ENCODE measurements at places on chromosomes 1 and 21.

GRCh38 chr1:53842347-53842746 is 4.3 kb upstream of the NDC1 start:
- no peak for DNase-seq

DNA sequence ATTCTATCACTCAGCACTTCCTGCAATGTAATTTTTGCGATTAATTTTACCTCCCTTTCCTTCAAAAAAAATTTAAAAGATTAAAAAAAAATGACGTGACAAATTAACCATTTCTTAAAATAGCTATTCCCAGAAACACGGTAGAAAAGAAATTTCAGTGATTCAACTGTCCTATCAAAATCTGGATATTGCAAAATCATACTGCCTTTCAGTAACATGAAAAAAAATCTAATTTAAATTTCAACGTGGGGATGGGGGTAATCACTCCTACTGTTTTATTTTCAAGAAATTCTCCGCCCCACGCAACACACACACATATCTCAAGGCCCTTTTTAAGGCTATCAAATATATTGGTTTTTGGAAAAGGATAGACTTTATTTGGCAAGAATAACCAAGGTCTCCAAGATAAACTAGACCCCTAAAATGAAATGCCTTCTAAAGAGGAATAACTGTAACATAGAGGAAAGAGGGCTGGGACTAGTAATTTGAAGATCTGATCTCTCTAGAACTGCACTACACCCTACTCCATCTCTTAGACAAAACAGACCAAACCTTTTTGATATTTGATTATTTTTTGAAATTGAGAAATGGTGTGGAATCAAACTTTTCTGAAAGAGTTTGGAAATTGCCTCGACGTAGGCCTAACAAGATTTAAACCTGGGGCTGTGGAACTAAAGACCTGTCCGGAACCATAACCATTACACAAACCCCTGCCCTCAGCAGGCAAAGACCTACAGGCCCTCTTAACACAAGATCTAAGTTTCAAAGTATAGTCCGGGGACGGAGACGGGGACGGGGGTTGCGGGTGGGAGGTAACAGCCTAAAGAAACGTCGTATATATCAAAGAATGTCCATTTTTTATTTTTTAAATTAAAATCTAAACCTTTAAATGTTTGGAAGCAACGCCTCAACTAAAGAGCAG is 941 bp downstream of the ARNT start:
- no peak for DNase-seq

DNA sequence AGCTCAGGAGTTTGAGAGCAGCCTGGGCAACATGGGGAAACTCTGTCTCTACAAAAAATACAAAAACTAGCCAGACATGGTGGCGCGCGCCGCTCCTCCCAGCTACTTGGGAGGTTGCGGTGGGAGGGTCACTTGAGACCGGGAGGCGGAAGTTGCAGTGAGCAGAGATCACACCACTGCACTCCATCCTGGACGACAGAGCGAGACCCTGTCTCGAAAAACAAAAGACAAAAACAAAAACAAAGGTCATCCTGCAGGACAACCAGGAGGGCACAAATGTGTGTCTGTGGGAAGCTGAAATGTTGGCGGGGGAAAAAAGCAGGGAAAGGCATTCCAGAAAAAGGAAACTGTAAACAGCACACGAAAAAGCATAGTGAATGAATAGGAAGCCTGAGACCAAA is 104.1 kb upstream of the HNRNPU start:
- DNase-seq, result no peak

DNA sequence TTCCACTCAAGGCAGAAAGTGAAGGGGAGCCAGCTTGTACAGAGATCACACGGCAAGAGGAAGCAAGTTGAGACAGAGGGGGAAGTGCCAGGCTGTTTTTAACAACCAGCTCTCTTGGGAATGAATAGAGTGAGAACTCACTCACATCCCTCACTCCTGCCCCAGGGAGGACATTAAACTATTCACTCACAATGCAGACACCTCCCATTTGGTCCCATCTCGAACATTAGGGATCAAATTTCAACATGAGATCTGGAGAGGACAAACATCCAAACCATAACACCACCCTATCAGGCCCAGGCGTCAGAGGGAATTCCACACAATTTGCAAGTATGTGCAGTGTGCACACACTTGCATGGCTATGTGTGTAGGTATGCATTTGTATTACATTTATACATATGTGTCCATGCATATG is 62.7 kb downstream of the DMAP1 start:
- no peak for DNase-seq

DNA sequence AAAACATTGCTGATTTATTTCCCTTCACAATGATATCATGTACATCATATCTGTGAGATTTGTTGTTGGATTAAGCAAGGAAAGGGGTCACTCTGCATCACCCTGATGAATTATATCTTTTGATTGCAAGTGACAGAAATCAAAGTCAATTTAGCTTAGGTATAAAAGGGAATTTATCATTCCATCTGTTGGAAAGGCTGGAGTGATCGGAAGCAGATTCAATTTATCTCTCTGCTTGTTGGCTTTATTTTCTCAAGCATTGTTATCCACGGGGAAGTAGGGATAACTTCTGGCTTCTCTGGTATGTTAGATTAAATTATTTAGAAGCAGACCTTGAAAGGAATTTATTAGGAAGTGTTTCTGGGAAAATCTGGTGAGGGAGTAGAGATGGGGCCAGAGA is 226.6 kb downstream of the PTGER3 start:
- no peak for DNase-seq

DNA sequence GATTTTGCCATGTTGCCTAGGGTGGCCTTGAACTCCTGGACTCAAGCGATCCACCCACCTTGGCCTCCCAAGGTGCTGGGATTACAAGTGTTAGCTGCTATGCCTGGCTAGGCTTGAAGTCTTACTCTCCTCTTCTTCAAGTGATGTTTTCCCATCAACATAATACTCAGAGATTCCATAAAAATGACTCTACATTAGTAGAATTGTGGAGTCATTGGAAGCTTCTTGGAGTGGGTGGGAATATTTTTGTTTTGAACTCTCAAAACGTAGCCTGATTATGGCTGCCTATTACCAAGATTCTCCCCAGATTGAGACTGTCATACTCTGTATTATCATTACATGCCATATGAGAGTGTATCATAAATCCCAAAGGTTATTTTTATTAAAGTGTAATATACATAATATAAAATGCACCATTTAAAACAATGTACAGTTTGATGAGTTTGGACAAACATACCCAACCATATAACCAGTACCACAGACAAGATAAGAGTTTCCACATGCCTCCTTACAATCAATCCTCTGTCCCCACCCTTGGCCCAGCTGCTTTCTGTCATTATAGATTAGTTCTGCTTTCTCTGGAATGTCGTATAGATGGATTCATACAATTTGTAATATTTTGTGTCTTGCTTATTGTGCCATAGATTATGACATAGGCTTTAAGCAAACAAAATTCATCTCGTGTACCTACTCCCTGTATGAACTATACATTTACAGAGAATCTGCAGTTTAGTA is 8.0 kb upstream of the DNM3 start:
- no peak for DNase-seq

DNA sequence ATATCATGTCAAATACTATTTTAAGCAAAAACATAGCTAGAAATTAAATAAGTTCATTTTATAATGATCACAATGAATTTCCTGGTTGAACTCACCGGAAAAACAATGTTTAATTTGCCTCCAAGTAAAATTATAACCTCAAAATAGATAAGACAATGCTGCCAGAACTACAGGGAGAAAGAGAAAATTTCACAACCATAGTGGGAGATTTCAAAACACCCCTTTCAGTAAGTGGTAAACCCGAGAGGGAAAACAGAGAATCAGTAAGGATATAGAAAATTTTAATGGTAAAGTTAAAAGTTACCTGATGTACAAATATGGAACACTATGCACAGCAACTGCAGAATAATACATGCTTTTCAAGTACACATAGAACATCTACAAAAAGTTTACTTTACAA is 43.2 kb upstream of the PLA2G4A start:
- no peak for DNase-seq

DNA sequence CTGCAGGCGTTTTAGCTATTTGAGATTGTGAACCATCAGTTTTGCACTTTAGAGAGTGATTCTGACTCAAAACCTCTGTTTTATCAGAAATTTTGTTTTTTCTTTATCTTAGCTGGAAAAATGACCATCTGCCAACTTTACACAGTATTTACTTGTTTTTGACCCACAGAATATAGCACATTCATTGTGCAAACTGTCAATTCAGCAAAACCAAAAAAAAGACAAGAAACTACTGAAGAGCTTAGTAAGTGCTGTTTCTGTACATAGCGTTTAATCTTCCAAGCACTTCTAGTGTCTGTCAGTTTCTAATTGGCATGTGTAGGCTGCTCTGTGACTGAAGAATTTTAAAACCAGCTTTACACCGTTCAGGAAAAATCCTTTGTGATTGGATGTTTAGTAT is 76.0 kb upstream of the VANGL1 start:
- DNase-seq, result no peak

GRCh38 chr1:229102741-229103391 is 168.0 kb upstream of the RAB4A start:
- DNase-seq, result no peak

DNA sequence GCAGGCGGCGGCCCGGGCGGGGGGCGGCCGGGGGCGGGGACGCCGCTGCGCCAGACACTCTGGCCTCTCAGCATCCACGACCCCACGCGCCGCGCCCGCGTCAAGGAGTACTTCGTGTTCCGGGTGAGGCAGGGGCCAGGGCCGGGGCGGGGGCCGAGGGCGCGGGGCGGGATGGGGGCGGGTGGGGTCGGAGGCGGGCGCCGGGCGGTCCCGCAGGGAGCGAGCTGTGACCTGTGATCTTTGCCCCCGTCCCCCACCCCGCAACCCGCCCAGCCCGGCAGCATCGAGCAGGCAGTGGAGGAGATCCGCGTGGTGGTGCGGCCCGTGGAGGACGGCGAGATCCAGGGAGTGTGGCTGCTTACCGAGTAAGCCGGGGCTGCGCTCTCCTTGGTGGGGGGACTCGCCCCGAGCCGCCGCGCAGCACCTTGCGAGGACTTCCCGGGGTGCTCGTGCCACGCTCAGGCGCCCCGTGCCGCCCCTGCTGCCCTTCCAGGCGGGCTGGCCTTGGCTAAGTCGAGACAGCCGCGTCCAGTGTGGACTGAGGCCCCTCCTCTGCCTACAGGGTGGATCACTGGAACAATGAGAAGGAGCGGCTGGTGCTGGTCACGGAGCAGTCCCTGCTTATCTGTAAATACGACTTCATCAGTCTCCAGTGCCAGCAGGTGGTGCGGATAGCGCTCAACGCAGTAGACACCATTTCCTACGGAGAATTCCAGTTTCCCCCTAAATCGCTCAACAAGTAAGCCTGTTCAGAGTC is 514 bp downstream of the TPRG1L start:
- no peak for DNase-seq

DNA sequence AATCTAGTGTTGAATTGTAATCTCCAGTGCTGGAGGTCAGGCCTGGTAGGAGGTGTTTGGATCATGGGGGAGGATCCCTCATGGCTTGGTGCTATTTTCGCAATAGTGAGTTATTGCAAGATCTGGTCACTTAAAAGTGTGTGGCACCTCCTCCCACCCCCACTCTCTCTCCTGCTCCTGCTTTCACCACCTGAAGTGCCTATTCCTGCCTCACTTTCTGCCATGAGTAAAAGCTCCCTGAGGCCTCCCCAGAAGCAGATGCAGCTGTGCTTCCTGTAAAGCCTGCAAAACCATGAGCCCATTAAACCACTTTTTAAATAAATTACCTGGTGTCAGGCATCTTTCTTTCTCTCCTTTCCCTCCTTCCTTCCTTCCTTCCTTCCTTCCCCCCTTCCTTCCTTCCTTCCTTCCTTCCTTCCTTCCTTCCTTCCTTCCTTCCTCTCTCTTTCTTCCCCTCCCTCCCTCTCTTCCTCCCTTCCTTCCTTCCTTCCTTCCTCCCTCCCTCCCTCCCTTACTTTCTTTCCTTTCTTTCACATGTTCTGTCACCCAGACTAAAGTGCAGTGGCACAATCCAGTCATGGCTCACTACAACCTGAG is 172.4 kb downstream of the C1orf21 start:
- DNase-seq, result no peak

- DNase-seq, result no peak
These were observed 24.9 kb downstream of the TMED5 start for GRCh38 chr1:93155335-93155734.

DNA sequence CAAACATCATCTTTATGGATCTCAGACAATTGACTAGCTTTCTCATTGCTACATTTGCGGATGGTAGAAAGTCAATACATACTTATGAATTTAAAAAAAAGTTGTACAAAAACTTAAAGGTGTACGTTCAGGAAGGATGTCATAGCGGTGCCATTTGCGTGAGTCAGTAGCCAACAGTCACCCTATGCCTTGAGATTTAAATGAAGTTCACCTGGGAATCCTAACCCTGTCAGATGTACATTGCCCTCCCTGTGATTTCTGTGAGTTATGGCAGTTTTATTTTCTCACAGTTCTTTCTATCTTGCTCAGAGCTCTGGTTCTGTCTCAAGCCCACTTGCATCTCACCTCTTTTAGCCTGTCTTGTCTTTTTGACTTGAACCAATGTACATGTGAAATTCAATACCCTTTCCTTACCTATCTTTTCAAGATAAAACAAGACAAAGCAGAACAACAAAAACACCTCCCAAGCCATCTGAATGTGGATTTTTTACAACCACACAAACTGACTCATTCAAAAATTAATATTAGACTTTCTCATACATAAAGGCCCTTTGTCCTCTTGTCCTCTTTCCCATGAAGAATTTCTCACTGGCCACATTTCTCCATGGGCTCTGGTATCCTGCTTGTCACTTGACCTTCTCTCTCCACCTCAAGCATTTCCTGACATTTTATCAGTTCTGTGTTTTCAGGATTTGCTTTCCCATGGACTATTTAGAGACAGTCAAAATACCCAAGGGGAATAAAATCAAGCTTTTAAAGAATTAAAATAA is 25.3 kb upstream of the ZNF697 start:
- no peak for DNase-seq

GRCh38 chr21:33976082-33977016 is 60.7 kb upstream of the ATP5PO start:
- DNase-seq, result no peak

DNA sequence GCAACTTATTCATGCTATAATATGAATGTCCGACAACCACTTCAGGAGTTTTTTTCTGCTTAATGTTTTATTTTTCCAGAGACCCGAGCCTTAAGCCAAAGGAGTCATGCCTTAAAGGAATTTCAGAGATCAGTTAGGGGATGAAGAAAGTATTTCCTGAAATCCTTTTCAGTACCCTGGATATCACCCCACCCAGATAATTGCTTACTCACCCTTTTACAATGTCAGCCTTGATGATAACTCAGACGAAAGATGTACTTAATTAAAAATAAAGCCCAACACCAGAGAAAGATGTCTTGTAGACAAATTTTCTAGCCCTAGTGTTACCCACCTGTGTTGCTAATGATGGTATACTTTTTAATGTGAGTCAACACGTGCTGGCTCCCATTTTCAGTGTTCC is 124.1 kb downstream of the XCL2 start:
- no peak for DNase-seq

GRCh38 chr1:35175098-35175576 is 17.8 kb downstream of the SFPQ start:
- DNase-seq, result no peak

- no peak for DNase-seq
These were observed 87.5 kb upstream of the KIF26B start for GRCh38 chr1:245067257-245067656.

- DNase-seq, result no peak
These were observed 421.5 kb downstream of the PTPRU start for GRCh38 chr1:29657816-29658215.

- DNase-seq, result no peak
These were observed 149.7 kb upstream of the RRP15 start for GRCh38 chr1:218135371-218135770.

GRCh38 chr21:14244911-14245310 is 29.0 kb downstream of the RBM11 start:
- no peak for DNase-seq

- no peak for DNase-seq
These were observed 8.9 kb upstream of the ITLN2 start for GRCh38 chr1:160963521-160963920.

Measured in cortex of kidney (tissue), 1 donor.